ENCODE measurements at places on chromosomes 12 and 14.

- DNase-seq, result no peak
Measured at GRCh38 chr12:75831402-75831801, 200.2 kb downstream of the PHLDA1 start.

- DNase-seq, result no peak
Measured at GRCh38 chr14:32813401-32813800, 125.3 kb upstream of the NPAS3 start.

- no peak for DNase-seq
Measured at GRCh38 chr12:125065919-125066570, 810 bp downstream of the AACS start.

- DNase-seq, result no peak
Measured at GRCh38 chr12:124085419-124086296, 112.6 kb downstream of the ZNF664 start.

All from activated T-cell treated with anti-CD3 and anti-CD28 coated beads for 48 hours (primary cell).